Stimulated activated CD4-positive, alpha-beta T cell treated with anti-CD3 and anti-CD28 coated beads, TNF-alpha, amount 100 ng/mL, for 48 hours (primary cell): ENCODE measurements at places on chromosomes 2 and 18.

DNA sequence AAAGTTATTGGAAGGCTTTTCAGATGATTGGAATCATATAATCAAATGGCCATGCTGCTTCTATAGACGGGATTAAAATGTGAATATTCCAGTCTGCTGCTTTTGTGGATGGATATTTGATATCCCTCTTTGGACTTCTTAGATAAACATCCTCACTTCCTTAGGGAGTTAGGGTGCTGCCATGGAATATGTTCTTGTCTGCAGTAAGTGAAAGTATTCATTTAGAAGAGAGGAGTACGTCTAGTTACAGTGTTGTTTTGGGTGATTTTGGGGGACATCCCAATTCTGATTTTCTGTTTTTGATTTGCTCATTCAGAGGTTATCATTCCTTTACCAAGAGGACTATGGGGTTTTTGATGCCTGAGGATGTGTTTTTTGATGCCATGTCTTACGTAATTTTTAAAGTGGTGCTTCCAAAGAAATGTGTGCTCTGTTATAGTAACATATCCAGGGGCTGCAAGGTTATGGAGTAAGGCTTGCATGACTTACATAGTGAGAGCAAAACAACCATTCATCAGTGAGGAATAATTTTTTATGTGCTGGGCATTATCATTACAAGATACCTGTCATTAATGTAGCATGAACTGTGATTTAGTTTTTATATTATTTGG is 33.6 kb downstream of the ASXL3 start:
- DNase-seq: no peak

GRCh38 chr18:49151482-49151881 is 200.7 kb upstream of the SMAD7 start:
- no peak for DNase-seq

GRCh38 chr18:69127873-69128500 is 272.7 kb upstream of the DOK6 start:
- DNase-seq: no peak

GRCh38 chr2:29260142-29260772 is 145.0 kb downstream of the CLIP4 start:
- DNase-seq: no peak

DNA sequence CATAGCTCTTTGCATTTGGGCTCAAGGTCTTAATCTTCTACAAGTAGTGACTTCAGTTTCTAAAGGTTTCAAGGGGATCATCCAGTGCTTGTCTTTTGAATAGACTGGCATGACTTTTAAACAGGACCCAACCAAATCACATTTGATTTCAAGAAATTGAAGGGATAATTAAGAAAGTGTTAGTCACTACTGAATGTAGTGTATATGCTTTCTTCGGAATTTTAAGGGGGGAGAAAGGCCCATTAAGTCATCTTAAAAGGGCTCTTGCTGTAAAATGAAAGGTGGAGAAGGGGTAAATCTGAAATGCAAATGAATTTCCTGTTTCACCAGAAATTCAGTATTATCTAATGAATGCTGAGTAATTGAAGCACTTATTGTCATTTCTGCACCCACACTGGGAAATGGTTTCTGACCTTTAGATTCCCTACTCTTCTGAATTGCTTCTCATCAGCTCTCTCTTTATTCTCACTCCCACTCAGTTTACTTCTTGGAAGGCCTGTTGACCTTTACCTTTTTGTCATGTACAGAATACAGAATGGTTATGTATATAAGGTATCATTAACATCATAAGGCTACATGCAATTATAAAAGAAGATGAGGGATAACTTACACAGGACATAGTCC is 241.4 kb downstream of the SLC8A1 start:
- no peak for DNase-seq

DNA sequence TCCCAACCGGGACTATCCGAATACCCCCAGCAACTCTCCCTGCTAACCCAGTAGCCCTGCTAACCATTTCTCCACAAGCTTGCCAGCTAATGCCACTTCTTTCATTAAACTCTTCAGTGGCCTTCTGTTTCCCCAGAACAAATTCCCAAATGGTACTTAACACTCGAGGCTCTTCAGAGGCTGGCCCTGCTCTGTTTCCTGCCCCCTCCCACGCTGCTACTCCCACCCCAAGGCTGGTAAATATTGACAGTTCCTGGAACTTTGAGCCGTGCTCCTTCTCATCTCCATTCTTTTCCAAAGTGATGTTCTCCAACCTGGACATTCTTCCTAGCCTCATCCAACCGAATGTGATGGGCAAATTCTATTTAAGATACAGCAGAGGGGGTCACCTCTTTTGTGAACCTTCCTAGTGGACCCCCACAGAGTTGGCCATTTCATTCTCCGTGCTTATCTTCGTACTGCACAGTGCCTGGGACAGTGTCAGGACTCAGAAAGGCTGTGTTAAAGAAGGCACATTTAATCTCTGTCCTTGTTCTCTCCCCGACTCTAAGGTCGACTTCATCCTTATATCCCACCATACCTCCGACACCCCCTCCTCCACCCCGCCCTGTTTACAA is 3.2 kb upstream of the KIDINS220 start:
- DNase-seq: no peak

DNA sequence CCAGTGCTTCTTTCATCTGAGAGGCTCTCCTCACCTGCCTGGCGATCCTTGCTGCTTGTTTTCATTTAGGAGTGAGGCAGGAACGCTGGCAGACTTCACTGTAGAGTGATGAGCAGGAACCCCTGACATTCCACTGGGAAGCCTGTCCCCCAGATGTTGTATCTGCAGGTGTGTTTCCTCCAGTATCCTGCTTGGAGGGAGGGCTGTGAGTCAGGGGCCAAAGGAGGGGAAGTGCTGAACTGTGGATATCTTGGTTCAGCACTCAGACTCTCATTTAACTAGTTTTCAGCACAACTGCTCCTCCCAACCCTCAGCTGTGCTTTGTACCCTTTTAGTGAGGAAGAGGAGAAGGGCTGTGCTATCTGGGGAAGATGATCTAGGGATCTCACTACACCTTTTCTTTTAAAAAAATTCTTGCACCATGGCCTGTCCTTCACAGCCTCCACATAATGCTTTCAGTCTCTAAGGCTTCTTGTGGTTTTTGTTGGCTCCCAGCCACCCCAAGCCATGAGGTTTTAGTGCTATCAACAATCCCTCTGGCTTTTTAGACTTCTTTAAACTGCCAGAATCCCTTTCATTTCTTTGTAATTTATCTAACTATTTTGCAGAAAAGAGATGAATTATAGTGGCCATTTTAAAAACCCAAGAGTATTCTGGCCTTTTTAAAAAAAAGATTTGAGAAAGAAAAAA is 11.2 kb downstream of the ANKAR start:
- DNase-seq: no peak

GRCh38 chr18:65269375-65269774 is 481.4 kb upstream of the CDH7 start:
- DNase-seq: no peak

DNA sequence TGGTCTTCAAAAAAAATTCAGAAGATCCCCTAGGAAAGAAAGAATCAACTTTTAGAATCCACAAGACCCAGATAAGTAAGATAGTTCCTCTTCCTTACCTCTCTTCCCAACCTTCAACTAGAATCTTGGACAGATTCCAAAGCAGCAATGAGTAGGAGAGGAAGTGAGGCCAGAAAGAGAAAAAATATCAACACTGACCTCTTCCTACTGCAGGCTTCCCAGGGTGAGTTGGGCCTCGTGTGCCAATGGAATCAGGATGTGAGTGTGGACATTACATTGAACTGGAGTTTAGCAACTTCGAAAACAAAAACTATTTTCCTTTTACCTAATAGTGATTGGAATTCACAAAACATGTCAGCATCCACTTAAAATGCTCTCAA is 102.5 kb upstream of the PIEZO2 start:
- DNase-seq: no peak

DNA sequence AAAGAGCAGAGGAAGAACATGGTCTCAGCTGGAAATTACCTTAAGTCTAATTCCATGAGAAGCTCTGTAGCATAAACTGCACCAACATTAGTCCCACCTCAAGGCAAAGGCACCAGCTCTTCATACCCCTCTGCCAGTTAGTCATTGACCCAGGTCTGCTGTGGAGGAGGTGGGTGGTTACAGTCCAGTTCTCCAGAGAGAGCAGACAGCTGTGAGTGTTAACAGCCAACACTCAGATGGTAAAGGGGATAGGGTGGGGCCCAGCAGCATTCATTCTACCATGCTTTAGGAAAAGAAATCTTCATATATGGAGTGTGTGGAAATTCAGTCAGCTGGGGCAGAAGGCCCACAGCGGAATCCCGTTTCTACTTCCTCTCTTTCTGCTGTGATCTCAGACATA is 159.7 kb upstream of the FBXO11 start:
- no peak for DNase-seq

- DNase-seq: no peak
These were observed 103.7 kb downstream of the APOB start for GRCh38 chr2:20939931-20940795.

- DNase-seq: no peak
These were observed 69.0 kb downstream of the REV1 start for GRCh38 chr2:99420751-99421299.

GRCh38 chr2:235552671-235553070 is 58.8 kb downstream of the AGAP1 start:
- DNase-seq: no peak

GRCh38 chr2:95060446-95061118 is 35.1 kb downstream of the MAL start:
- DNase-seq: no peak

- DNase-seq: no peak
These were observed 66.7 kb downstream of the COPS8 start for GRCh38 chr2:237152361-237152760.

- no peak for DNase-seq
These were observed 95.3 kb upstream of the ALKAL2 start for GRCh38 chr2:383178-383577.

DNA sequence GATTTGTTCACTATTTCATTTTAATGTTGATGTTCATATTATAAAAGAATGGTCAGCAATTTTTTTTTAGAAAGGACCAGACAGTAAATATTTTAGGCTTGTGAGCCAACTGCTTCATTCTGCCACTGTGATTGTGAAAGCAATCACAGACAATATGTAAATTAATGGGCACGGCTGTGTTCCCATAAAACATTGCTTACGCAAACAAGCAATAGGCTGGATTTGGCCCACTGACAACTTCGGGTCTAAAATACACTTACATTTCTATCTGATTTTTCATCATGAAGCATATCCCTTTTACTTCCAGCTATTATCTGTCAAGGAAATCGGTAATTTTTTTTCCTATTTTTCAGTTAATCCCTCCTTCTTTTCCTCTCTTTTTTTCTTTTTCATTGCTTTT is 182.2 kb upstream of the CDH2 start:
- no peak for DNase-seq

- no peak for DNase-seq
These were observed 564 bp downstream of the LPIN2 start for GRCh38 chr18:3012136-3013023.

DNA sequence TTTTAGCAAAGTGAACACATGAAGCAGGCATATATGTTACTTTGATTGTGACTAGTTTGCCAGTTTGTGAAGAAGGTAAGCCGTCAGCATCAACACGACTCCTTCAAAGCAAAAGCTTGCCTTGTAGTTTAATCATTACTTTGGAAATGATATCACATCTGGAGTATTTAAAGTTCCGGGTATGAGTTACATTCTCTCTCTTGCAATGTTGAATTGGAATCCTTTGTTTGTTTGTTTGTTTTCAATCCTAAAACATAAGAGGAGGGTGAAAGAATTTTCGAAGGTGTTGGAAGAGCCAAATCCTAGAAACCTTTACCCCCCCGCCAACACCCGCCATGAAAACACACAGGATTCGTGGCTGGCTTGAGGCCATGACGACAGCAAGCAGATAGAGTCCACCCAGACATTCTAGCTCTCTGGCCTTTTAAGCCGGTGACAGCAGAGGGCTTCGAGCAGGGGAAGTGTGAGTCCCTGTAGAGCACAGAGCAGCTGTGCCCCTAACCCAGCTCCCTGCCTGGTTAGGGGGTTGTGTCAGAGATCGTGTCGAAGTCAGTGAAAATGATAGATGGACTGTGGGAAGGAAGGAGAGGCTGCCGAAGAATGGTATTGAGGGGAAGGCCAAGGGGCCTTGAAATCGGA is 103.8 kb upstream of the SMIM21 start:
- DNase-seq: no peak

GRCh38 chr2:159516241-159516758 is 100.0 kb downstream of the BAZ2B start:
- no peak for DNase-seq

DNA sequence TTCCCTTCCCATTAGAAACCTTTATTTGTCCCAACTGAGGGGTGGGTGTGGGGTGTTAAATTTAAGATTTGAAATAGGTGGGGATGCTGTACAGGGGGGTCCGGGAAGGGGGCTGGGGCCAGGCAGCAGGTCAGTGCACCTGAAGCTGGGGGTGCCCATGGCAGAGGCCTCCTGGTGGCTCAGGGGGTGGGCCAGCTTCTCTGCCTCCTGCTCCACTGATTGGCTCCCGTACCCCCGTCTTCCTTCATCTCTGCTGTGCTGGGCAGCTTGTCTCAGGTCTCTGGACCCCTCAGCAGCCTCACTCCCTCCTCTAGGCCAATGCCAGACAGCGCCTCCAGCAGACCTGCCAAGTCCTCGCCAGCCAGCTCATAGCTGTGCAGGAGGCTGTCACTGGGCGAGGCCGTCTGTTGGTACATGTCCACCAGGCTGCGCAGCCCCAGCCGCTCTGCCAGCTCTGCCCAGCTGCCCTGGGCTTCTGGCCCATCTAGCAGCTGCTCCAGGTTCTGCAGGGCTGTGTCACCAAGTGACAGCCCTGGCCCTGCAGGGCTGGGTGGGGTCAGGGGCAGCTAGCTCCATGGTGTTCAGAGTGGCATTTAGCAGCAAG is 2.0 kb upstream of the ANKRD62 start:
- no peak for DNase-seq

GRCh38 chr2:215136669-215137328 is 1.6 kb downstream of the ABCA12 start:
- DNase-seq: no peak

GRCh38 chr18:11981543-11982366 is 448 bp downstream of the IMPA2 start:
- DNase-seq: peak; percentile 18

DNA sequence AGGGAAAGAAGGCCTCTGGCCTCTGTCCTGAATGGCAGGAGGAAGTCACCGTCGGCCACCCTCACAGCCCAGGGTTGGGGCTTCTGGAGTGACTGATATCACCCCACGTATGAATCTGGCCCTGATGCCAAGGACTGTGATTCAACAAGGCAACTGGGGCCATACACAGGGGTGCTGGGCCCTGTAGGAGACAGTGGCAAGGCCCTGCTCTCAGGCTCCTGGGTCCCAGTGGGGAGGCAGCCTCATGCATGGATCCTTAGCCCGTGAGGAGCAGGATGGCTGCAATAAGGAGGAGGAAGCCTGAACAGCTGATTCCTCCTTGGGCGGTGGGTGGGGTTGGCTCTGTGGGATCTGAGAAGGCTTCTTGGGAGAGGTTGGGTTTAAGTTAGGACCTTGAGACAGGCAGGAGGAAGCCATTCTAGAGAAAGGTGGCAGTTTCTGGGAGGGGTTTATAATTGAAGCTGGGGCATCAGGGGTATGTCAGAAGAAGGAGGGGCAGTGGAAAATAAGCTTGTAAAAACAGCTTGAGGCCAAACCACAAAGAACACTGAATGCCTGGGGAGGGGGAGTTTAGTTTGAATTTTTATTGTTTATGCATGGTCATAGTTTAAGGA is 42.8 kb upstream of the LAPTM4A start:
- DNase-seq: no peak

GRCh38 chr2:153140498-153140897 is 338.1 kb downstream of the RPRM start:
- no peak for DNase-seq

- no peak for DNase-seq
These were observed 158.8 kb downstream of the ESCO1 start for GRCh38 chr18:21441670-21442069.
